ENCODE measurements at places on chromosomes 1 and 21.

DNA sequence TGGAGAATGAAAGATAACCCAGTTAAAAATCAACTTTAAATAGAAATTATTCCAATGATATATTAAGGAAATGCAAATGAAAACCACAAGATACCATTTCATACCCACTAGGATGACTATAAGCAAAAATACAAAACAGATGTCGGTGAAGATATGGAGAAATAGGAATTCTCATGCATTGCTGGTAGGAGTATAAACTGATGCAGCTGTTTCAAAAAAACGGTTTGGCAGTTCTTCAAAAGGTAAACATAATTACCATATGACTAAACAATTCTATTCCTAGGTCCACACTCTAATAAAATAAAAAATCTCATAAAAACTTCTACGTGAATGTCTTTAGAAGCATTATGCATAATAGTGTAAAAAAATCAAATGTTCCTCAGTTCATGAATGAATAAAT is 763.3 kb upstream of the BRINP3 start:
- no peak for DNase-seq

GRCh38 chr1:33684396-33685179 is 179.3 kb upstream of the HMGB4 start:
- DNase-seq: no peak

DNA sequence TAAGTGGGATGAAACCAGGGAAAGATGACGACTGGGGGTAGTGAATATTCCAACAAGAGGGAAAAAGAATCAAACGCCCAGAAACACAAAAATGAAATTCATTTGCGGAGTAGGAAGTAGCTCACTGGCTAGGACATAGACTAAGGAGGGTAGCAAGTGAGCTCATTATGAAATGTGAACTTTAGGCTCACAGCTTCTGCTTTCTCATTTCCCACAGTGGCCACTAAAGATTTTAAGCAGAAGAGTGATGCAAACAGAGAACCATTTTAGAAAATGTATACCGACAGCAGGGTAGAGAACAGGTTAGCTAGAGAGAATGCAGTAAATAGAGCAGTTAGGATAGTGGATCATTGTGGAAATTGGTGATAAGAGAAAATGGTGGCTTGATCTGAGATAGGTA is 3.5 kb downstream of the CD48 start:
- DNase-seq: no peak

DNA sequence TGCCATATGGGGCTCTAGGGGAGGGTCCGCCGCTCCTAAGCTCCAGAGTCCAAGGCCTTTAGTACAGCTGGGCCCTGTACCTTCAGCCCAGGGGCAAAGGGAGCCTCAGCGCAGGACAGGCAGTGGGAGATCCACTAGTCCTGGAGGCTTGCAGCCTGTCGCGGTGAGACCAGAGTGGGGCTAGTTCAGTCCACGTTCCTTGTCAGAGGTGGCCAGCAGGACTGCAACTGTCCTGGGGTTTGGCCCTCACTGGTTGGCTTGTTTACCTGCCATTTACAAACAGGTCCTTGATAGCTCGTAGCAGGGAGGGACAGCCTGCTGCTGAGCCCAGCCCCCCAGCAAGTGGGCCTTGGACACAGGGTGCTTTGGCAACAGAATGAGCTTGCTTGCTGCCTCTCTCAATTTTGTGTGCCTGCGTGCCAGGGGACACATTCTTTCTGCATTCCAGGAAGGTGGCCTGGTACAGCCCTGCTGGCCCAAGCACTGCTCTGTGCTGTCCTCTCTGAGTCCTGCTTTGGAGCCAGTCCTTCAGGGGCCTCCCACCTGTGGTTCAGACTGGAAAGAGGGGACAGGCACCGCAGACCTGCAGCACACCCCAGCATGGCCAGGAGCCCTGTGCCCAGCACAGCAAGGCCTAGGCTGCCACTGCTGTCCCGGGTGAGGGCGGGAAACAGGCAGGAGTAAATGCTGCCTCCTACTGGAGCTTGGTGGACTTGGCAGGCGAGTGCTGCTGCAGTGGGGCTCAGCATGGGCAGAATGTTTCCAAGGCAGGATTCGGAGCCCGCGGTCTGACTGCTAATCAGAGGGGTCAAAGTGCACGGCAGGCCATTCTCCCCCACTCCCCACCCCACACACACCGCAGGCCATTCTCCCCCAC is 15.2 kb downstream of the H6PD start:
- DNase-seq: peak; percentile 23

DNA sequence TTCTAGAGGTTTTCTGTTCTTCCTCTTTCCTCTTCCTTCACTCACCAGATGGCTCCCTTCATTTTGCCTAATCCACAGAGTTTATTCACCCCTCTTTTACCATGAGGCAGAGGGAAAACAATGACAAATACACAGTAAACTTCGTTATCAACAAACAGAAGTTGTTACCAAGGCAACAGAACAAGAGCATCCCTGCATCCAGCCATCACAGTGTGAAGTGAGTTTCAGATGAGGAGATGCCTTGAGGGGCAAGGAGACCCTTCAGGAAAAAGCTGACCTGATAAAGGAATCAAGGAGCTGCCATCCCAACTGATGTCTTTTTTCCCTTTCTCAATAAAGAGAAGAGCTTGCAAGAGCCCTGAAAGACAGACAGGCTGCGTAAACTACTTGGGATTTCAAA is 195.3 kb downstream of the BRINP2 start:
- no peak for DNase-seq

DNA sequence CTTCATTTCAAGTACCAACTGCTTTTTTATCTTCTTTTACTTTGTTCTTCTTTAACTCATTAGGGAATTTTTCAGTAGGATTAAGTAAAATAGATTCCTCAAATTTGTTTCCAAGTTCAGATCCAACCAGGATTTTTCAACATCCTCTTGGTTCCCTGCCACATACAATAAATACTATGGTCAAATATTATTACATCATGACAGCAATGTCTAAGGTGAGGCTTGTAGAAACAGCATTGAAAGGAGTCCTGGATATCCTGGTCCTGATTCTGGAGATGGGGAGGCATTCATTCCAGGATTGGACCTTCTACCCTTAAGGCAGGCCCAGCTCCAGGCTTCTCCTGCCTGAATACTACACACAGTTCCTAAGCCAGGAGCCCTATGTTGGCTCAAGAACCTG is 80.2 kb upstream of the F3 start:
- no peak for DNase-seq

DNA sequence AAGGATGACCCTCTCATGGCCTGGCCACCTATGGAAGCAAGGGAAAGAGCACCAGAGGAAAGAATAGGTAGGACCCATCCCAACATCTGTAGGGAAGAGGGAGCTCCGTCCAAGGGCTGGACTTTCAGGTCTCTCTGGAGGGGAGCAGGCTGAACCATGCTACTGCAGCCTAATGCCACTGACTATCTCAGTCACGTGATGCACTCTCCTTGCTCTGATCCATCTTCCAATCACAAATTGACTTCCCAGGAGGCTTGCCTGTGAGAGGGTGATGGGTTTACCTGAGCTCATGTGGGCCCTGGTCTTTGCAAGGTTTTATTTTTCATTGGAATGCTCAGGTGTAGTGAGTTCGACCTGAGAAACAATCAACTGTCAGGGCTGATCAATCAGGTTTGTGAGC is 128.8 kb downstream of the CACNA1E start:
- DNase-seq: no peak

GRCh38 chr1:5340560-5341130 is 651.6 kb downstream of the NPHP4 start:
- DNase-seq: no peak

Measured in activated naive CD4-positive, alpha-beta T cell treated with Interleukin-2 at 50 U/mL for 16 hours (primary cell).